ENCODE measurements at places on chromosomes 6 and 20.

DNA sequence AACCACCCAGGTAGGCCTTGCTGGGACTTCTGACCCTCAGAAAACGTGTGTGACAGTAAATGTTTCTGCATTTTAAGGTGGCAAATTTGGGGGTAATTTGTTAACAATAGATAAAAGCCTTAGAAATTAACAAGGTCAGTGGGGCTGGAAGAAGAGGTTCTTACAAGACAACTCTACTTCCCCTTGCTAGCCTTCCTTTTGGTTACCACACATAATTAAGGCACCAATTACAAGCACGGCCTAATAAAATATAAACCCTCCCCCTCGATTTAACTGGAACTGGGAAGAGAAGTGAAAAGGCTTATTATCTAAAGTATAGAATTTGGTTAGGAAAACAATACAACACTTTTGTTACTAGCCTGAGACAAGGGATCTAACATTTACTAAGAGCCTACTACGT, 38.8 kb downstream of the ELOVL5 start:
- DNase-seq, result no peak

DNA sequence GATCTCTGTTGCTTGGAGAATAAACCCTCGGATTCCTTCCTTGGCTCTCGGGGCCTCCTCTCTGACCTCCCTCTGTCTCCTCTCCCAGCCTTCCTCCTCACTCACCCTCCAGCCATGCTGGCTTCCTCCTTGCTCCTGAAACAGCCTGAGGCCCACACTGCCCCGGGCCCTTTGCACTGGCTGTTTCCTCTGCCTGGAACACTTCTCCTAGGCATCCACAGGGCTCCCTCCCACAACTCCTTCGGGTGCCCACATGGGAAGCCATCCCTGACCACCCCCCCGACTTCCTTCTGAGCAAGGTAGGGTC, 87.7 kb downstream of the CEBPB start:
- DNase-seq, result no peak

- no peak for DNase-seq
These were observed 41.0 kb downstream of the VGLL2 start for GRCh38 chr6:117306227-117306790.

DNA sequence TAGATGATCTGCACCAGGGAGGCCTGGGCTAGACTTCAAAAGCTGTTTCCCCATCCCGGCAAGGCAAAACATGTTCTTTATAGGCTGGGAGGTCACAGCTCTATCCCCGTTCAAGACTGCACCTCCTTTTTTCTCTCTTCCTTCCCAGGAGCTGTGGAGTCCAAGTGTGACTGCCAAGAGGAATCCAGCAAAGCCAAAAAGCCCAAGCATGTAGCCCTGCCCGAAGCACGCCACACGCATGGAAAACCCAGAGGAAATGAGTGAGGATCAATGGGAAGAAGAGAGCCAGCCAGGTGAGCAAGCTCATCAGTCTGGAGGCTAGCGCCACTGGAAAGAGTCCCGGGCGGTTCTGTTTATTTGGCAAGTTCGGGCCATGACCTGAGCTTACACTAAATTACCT, 240.4 kb downstream of the PRL start:
- no peak for DNase-seq

DNA sequence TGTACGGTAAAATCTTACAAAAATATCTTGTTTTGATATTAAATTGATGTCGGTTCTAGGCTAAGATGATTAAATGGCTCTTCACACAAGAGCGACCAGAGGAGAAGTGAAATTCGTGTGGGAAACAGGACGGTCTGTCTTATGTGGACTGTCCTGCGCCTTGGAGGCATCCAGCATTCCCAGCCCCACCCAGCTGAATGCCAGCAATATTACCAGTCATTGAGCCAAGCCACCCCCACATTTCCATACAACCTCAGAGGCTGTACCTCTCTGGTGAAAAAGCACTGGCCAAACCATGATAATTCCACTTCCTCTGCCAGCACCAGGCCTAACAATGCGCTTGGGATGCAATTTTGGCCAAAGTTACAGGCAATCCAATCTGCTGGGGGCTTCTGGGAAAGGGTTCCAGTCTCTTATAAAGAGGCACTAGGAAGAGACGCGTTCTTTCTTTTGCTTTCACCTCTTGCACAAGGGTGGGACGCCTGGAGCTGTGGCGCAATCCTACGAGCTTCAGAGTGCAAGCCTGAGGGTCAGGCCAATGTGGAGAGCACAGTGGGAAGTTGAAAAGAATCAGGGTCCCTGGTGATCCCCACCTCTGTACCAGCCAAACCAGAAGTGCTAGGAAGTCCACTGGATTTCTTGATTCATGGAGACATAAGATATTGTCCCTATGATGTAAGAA, 213.1 kb downstream of the PREX1 start:
- DNase-seq, result no peak

GRCh38 chr20:45301824-45302271, 4.8 kb upstream of the RBPJL start:
- DNase-seq, result no peak

- no peak for DNase-seq
These were observed 1.5 kb downstream of the NRM start for GRCh38 chr6:30689022-30689865.

DNA sequence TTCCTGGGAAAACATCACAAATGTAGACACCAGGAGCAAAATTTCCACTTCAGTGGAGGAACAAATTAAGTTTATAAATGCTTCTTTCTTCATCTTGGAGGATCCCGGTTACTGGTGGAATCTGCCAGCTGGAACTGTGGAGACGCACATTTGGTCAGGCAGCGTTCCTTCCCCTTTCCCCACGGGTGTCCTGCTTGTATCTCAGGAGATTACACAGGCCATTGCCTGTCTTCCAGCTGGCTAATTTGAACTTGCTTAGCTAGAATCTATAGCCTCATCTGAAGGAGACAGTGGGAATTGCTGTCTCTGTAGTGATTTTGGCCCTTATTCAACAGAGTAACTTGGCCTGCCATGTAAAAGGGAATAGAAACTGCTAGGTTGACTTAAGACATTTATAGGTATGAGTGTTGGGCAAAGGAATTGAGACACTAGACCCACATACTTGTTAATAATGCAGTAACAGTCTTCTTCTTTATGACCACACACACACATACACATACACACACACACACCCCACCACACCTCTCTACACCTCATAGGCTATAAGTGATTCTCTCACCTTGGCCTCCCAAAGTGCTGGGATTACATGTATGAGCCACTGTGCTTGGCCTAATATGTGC, 34.4 kb downstream of the TSBP1 start:
- no peak for DNase-seq

DNA sequence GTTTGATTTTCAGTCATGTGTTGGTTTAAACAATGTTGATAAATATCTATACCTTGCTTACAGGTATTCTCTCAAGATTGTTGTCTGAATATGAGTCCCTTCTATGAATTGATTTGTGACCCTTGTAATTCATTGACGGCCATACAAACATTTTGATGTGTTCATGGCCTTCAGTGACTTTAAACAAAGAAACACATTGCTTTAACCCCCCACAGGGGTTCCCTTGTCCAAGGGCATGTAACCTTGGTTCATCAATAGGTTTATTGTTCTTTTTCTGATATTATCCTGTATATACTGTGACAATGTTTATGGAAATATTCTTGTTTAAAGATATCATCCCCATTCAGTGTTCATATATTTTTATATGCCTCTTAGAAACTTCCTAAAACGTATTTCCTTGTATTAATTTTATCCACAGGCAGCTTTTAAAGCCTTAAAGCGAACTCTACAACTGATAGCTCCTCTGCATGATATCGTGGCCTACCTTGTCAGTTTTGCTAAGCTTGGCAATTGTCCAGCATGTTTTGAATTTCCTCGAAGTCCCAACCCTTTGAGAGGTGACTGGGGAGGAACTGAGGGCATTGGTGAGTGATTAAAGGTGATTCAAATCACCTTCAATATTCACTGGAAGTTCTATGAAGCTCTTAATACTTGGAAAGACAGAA, 87.0 kb downstream of the CD164 start:
- DNase-seq, result no peak

DNA sequence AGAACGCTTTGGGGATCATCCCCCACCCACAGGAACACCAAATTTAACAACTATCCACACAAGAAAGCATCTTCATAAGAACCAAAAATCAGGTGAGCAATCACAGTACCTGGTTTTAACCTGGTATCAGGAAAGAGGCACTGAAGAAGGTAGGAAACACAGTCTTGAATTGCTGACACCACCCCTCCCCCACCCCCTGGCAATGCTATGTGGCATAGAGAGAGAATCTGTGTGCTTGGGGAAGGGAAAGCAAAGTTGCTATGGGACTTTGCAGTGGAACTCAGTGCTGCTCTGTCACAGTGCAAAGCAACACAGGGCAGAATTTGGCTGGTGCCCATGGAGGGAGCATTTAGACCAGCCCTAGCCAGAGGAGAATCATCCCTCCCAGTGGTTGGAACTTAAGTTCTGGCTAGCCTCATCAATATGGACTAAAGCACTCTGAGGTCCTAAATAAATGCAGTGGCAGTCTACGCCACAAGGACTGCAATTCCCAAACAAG, 565.5 kb downstream of the EPM2A start:
- DNase-seq, result no peak

DNA sequence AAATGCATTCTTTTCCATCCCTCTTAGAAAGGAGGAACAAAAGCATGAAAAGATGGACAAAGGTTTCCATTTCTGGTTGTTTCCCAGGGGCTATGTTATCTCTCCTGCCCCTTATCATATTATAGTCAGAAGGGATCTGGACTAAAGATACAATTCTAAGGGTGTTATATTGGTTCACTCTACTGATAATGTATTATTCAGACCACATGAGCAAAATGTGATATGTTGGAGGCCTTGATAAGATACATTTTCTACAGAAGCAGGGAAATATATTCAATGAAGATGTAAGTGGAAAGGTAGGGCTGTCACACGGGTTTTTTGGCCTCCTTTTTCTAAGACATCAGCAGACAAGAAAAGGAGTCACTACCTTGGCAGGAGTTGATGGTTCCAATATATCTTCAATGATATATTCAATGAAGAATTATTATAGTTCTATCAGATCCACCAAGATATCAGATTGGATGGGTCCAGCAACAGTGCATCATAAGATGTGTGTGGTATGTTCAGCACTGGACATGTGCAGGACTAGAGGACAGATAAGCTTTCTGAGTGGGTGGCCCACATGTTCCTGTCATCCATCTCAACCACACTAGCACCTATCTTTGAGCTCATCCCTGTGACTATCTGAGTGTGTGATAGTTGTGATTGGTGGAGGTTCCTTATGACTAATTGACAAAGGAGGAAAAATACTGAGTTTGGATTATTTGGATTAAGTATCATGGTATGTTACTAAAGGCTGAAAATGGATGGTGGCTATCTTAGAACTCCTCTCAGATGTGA, 5.7 kb upstream of the ZKSCAN3 start:
- no peak for DNase-seq

DNA sequence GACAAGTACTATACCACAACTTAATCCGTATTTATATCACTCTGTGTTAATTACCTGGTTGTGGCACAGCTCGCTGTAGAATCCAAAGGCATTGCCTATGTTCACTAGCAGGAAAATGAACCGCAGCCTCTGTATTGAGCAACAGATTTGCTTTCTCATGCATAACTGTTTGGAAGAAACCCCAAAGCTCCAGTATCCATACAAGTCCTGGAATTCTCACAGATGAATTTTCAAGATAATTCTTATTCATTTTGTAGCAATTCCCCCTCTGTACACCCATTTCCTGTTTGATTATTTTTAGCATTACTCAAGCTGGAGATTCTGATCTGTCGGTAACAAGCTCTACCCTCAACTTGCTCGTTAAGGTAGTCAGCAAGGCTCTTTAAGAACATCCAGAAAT, 63.5 kb downstream of the STMND1 start:
- no peak for DNase-seq

DNA sequence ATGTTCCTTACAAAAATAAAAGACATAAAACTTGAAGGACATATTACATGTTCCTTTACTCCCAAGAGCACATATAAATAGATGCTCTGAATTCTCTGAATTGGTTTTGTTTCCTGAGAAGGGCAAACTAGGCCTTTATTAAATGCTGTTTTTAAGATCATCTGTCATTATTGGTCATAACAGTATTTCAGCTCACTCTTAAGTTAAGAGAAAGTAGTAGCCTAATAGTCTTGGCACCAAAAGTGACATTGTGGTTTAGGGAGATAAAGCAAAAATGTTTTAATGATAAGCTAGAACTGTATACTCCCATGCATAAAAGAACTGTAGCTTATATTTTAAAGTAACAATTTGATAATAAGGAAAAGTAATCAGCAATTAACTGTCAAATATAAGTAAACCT, 361.1 kb upstream of the PTCHD4 start:
- no peak for DNase-seq

All from NCI-H1436 (cell line).